T-helper 17 cell (primary cell): ENCODE measurements at places on chromosomes 2 and 18.

GRCh38 chr2:223007531-223007930 is 44.5 kb upstream of the KCNE4 start:
- DNase-seq: no peak

DNA sequence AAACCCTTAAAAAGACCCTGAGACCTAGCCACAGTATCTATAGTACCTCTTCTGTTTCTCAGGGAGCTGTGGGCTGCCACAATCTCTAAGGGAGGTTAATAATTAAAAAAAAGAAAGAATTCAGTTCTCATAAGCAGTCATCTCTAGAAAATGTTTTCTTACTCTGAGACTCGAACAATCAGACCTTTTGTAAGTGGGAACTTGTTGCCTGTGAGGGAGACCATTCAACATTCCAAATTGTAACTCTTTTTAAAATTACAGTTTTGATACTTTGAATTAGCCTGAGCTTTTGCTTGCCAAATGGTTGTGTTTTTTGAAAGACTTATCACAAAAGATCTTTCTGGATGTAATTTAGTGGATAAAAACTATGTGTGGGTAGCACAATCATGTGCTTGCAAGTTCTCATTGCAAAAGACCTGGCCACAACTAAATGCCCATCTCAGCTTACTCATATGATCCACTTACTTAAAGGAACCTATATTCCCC is 33.3 kb downstream of the IL1R2 start:
- no peak for DNase-seq

GRCh38 chr18:70720607-70721006 is 431.8 kb downstream of the SOCS6 start:
- no peak for DNase-seq

DNA sequence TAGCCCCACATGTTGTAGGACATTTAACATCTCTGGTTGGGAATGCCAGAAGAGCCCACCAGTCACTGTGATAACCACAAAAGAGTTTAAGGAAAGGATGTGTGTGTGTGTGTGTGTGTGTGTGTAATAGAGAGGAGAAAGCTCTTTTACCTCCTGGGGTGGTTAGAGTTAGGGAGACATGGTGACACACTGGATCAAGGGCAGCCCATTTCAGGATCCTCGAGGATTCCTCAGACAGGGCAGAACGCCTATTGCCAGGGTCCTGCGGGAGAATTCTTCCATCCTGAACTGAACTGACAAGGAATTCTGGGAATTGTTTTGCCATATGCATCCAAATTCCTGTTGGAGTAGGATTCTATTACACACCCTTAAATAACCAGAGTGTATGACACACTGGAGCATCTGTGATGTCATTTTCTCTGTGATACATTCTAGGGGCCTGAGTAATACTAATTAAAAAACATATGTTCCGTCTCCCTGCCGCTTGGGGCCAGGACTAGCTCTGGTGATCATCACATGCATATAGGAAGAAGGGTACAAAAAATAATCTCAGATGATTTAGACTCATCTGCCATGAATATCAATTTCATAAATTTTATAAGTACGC is 156.4 kb upstream of the MMADHC start:
- no peak for DNase-seq

DNA sequence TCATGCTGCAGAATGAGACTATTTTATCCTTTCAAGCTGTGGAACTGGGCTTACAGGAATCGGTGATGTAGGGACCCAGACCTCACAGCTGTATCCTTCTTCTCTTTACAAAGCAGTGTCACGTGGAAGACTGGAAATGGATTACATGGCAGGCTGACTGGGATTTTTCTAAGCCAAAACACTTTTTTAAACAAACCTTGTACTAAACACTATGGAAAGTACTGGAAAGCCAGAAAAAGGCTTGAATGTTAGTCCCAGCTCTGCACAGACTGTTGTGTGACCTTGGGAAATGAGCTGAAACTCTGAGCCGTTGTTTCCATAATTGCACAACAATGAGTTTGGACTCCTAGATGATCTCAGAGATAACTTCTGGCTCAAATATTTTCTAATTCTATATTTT is 7.6 kb upstream of the ADAM23 start:
- no peak for DNase-seq

DNA sequence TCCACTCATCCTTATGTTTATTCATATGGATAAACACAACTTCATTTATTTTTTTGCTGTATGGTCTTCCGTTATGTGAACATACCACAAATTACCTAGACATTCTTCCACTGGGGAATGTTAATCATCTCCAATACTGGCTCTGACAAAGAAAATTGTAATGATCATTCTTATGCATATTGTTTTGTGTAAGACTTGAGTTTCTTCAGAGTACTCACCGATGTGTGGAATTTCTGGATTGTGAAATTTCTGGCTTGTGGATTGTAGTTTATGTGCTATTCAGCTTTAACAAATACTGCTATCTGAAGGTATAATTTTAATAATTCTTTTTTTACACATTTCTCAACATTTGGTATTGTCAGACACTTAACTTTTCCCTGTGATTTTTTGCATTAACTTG is 212.2 kb upstream of the THUMPD2 start:
- no peak for DNase-seq

GRCh38 chr2:140891614-140892212 is 1239.1 kb downstream of the LRP1B start:
- DNase-seq: no peak

GRCh38 chr2:126686286-126686685 is 30.3 kb downstream of the GYPC start:
- no peak for DNase-seq

- no peak for DNase-seq
Measured at GRCh38 chr2:105882341-105882740, 137.6 kb downstream of the NCK2 start.

- DNase-seq: no peak
Measured at GRCh38 chr2:123732563-123732962, 292.5 kb upstream of the CNTNAP5 start.

- DNase-seq: no peak
Measured at GRCh38 chr2:7020939-7021470, 103.8 kb downstream of the RNF144A start.

GRCh38 chr2:64568836-64569235 is 44.7 kb downstream of the AFTPH start:
- no peak for DNase-seq

DNA sequence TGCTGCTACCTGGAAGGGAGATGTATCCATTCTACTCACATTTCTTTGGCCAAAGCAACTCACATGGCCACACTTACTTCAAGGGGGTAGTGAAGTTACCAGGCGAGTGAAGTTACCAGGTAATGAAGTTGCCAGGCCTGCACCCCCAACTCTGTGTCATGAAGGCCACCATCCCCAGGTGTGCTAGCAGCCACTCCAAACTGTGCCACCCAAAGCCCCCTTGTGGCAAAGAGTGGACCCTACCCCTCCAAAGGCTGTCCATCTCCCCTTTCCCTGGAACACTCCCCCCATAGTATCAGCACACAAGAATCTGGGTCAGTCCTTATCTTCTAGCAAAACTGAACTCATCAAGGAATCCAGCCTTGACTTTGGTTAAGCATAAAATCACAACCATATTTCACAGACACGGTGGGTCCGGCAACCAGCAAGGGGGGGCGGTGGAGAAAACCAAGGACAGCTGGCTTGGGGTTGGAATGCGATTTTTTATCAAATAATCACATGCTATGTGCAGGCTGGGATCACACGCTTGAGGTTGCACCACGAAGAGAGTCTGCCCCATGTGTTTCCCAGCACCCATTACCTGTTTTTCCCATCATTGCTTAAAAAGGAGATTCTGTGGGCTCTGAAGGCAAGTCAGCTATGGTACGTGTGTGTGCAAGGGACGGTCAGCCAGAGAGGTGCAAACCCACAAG is 60.9 kb downstream of the ZFP36L2 start:
- DNase-seq: no peak

DNA sequence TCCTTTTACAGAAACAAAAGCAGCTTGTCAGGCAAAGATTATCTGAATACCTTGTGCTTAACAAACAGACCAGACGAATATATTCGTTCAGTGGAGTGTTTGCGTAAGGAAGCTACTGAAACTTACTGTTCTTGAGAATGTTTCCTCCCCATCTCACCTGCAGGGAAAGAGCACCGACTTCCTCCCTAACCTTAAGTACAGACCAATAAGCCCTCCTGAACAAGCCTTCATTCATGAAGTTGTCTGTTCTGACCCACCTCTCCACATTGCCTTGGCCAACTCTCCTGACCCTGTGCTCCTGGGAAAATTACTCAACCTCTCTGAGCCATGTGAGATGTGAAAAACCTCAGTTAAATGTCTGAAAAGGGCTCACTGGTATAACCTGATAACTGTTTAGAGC is 35.2 kb downstream of the STK39 start:
- DNase-seq: no peak

- no peak for DNase-seq
Measured at GRCh38 chr2:177767768-177768167, 304.8 kb downstream of the PDE11A start.

GRCh38 chr18:9719421-9719981 is 11.4 kb downstream of the RAB31 start:
- no peak for DNase-seq

DNA sequence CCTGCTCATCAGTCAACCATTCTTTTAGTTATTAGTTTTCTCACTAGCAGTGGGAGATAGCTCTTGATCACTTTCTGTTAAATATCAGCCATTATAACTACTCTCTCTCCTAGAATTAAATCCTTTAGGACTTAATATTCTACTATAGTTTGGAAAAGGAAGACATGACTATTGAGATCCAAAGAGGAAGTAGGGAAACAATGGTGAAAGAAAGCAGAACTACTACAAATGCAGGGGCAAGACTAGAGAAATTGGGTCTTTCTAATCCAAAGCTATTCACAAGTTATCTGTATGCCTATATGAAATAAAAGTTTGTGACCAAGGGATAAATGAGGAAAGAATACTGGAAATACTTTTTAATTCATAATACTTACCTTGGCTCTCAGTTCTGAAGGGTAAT is 65.1 kb downstream of the SRBD1 start:
- DNase-seq: no peak

DNA sequence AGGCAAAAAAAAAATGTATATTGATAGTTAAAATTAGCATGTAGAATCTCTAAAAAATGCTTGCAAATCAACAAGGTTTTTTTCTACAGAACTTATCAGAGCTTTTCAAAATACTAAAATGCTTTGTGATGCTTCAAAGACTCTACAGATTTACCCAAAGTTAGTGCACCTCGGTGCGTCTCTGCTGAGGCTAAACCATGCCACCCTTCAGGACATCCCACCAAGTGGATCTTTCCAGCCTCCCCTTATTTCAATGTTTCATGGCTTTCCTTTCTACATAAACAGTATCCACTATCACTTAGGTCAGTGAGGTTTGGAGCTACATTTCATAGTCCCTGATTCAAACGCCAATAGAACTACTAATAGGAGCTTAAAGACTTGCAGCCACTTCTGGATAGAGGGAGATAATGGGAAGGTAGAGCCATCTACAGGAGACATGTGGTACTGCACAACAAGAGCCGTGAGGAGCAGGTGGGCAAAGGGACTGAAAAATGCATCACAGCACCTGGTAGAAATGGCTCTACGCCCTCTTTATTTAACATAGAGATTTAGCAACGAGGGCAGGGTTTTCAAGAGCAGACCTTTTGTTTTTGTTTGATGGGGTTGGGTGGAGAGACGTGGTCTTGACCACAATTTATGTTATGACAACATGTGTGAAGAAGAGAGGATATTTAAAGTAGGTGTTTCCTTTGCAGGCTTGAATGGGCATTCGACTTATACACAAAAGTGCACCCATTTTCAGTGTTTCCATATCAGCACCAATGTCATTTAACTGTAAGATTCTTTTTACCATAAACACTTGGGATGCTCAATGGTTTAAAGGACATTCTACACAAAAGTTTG is 56.1 kb upstream of the SLC35G4 start:
- DNase-seq: no peak

GRCh38 chr2:178666458-178666857 is 140.8 kb downstream of the TTN start:
- DNase-seq: no peak

DNA sequence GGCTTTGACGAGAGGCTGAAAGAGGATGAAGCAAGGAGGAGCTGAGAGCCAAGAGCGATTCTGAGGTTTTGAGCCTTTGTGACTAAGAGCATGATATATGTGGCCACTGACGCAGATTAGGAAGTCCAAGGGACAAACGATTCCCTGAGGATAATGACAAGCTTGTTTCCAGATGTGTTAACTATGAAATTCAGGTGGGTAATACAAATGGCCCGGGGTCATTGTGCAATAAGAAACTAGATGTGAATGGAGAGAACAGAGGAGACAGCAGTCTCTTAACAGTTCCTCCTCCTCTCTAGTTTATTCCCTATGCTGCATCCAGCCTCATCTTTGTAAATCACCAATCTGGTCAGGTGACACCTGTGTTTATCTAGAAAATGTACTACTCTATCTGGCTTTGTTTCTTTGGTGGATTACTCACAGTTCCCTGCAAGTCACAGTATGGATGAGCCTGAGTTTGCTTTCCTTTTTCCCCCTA is 84.2 kb downstream of the SOCS6 start:
- DNase-seq: no peak

DNA sequence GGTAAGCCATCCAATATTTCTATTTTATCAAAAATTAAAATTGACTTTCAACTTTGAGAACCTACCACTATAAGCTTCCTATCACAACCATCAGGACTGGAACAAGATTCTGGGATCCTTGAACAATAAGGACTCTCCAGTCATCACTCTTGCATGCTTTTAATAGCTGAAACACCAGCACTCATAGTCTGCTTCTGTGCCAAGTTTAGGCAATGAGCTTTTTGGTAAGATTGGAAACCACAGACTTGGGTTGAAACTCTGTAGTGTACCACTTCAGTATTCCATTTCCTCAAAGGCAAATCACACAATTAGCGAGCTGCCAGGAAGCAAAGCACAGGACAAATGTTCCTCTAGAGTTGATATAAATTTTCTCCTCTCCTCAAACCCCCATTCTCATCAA is 1065.8 kb upstream of the SLC39A10 start:
- no peak for DNase-seq

- no peak for DNase-seq
Measured at GRCh38 chr2:110815938-110816337, 83.6 kb downstream of the ACOXL start.

GRCh38 chr2:196143730-196144131 is 27.6 kb downstream of the STK17B start:
- DNase-seq: no peak

DNA sequence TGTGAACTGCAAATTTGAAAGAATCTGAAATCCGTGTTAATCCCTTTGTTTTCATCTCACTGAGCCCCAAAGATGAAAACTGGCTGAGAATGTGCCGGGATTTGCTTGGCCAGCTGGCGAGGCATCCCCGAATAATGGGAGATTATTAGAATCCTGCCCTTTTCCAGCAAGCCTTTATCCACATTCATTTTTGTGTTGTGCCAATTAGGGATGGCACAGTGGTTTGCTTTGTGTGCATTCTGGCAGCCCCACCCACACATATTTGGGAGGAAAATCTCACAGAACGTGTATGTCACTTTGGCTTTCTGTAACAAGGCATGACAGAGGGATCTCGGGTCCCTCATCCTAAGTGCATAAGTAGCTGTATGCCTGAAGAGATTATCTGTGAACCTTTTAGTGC is 405.8 kb upstream of the FAM98A start:
- DNase-seq: no peak

GRCh38 chr2:46161315-46161714 is 135.9 kb upstream of the EPAS1 start:
- DNase-seq: no peak

- no peak for DNase-seq
Measured at GRCh38 chr2:56334622-56335021, 150.8 kb downstream of the CCDC85A start.

GRCh38 chr2:148882051-148882450 is 7.0 kb downstream of the KIF5C start:
- DNase-seq: no peak

- DNase-seq: no peak
Measured at GRCh38 chr2:98908931-98909316, 27.1 kb downstream of the CRACDL start.
